Mesendoderm (in vitro differentiated cells): ENCODE measurements at places on chromosomes 2 and 18.
A peak's percentile ranks its signal among the peaks of the same experiment; 100 is the strongest.

DNA sequence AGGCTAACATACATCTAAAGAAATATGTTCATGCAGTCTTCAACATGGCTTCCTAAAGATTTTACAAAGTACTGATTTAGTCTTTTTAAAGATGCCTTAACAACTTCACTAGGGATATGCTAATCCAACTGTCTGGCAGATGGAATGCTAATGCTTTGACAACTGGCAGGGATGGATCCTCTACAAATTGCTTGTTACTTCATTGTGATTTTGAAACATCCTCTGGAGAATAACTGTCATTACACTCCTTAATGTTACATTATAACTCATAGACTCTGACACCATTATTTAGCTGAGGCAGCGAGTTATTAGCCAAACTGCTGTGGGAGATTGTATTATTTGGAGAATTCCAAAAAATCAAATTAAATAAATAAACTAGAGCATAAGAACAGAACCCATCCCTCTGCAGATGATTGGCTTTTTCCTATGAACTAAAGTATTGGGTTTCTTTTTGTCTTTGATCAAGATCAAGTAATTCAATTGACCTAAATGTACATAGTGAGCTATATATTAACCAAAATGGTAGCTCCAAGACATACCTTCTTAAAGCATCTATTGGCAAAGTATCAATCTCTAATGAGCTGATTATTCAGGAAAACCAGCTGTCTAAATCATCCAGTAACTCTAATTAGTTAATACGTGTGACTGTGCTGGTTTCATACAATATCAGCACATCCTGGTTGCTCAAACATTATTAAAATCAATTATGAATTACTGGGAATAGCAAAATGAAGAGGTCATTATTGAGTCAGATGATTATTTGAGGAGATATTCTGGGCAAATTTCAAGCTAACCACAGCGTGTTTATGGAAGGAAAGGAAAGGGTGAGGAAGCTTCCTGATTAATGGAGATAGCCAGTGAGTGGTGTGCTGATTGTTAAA is 321.3 kb upstream of the TFPI start:
- H3K4me3 ChIP-seq, result no peak overlapping the region
- H3K27ac ChIP-seq, result no peak overlapping the region
- H3K36me3 ChIP-seq, result no peaks in the 10 kb centered on the region
- DNase-seq, result peak; percentile 22
- H3K27me3 ChIP-seq, result no peaks in the 10 kb centered on the region

DNA sequence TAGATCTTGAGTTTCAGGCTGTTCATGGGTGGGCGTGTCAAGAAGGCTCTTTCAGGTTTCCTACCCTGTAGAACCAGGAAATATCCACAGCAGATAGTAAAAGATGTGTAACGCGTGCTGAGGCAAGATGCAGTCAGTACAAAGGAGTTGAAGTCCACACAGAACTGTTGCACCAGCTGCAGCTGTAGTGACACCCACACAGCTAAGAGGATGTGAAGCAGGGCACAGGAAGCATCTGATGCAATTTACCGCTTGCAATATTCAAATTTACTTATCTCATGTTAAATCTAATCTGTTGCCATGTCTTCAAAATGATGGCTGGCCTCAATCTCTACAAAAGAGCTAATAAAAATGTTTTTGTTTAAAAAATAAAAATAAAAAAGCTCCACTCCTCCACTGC is 132.8 kb downstream of the ARHGAP15 start:
- H3K27ac ChIP-seq, result no peak overlapping the region
- no peak overlapping the region for H3K4me3 ChIP-seq
- DNase-seq, result peak; percentile 16
- no peaks in the 10 kb centered on the region for H3K27me3 ChIP-seq
- H3K36me3 ChIP-seq, result no peaks in the 10 kb centered on the region

DNA sequence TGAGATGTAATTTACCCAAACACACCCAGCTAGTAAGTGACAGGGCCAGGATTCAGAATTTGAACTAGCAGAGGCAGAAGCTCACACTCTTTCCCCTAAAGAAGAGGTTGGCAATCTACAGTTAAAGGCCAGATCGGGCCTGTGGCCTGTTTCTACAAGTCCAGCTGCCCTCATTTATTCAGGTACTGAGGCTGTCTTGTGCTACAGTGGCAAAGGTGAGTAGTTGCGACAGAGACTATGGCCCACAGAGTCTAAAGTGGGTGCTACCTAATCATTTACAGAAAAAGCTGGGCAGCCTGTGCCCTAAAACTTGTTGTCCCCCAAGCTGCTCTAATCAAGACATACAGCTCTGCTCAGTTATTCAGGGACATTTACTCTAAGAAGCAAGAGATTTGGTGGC is 86.8 kb downstream of the RTN4 start:
- H3K27ac ChIP-seq, result no peak overlapping the region
- no peak overlapping the region for H3K4me3 ChIP-seq
- H3K36me3 ChIP-seq, result no peaks in the 10 kb centered on the region
- no peaks in the 10 kb centered on the region for H3K27me3 ChIP-seq
- peaks cover 10% of the 10 kb centered on the region for H3K4me1 ChIP-seq
- no peak for DNase-seq

GRCh38 chr2:160042054-160042453 is 20.4 kb downstream of the PLA2R1 start:
- no peak overlapping the region for H3K27ac ChIP-seq
- no peak overlapping the region for H3K4me3 ChIP-seq
- H3K36me3 ChIP-seq, result no peaks in the 10 kb centered on the region
- DNase-seq, result no peak
- H3K27me3 ChIP-seq, result no peaks in the 10 kb centered on the region
- H3K4me1 ChIP-seq, result no peaks in the 10 kb centered on the region

DNA sequence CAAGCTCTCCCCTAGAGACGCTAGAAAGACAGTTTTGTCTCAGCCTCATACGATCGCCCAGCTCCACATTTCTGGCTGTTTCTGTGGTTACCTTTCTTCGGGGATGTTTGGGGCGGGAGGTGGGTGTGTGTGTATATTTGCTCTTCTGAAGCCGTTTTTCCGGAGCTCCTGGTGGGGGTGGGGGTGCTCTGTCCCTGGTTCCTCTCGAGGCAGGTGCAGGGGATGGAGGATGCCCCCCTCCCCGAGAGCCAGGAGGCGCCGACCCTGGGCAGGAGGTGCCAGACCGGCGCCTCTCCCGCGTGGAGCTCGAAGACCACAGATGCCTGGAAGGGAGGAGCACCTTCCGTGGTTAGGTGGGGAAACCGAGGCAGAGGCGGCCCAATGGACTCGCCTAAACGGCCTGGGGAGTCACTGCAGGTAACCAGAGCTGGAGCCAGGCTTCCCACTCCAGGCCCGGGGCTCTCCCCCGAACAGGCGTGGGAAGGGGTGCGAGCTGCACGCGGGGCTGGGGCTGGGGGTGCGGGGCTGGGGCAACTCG is 694 bp upstream of the HPCAL1 start:
- H3K4me1 ChIP-seq, result peaks cover 3% of the 10 kb centered on the region
- peak overlapping the region; percentile 5 for H3K27ac ChIP-seq
- DNase-seq, result no peak
- H3K4me3 ChIP-seq, result no peak overlapping the region
- H3K27me3 ChIP-seq, result peaks cover 21% of the 10 kb centered on the region
- no peaks in the 10 kb centered on the region for H3K36me3 ChIP-seq

- H3K27me3 ChIP-seq, result no peaks in the 10 kb centered on the region
- H3K4me1 ChIP-seq, result no peaks in the 10 kb centered on the region
- H3K36me3 ChIP-seq, result no peaks in the 10 kb centered on the region
- no peak within 1 kb of the TSS for H3K4me3 ChIP-seq
- DNase-seq, result peak; percentile 60
- no peak within 1 kb of the TSS for H3K27ac ChIP-seq
Measured at GRCh38 chr18:26133652-26134051, at the start of gene PSMA8. TSS of gene PSMA8 (plus strand) at chr18:26133869. CDS start at chr18:26133966, 97 bp downstream.

GRCh38 chr18:63073481-63073880 is 246.1 kb downstream of the BCL2 start:
- H3K36me3 ChIP-seq, result no peaks in the 10 kb centered on the region
- no peak overlapping the region for H3K27ac ChIP-seq
- no peaks in the 10 kb centered on the region for H3K4me1 ChIP-seq
- H3K4me3 ChIP-seq, result no peak overlapping the region
- no peaks in the 10 kb centered on the region for H3K27me3 ChIP-seq

- H3K4me3 ChIP-seq, result no peak overlapping the region
- no peaks in the 10 kb centered on the region for H3K36me3 ChIP-seq
- DNase-seq, result no peak
- H3K4me1 ChIP-seq, result no peaks in the 10 kb centered on the region
- H3K27me3 ChIP-seq, result no peaks in the 10 kb centered on the region
Measured at GRCh38 chr2:30488012-30488659, 41.1 kb downstream of the LCLAT1 start.

DNA sequence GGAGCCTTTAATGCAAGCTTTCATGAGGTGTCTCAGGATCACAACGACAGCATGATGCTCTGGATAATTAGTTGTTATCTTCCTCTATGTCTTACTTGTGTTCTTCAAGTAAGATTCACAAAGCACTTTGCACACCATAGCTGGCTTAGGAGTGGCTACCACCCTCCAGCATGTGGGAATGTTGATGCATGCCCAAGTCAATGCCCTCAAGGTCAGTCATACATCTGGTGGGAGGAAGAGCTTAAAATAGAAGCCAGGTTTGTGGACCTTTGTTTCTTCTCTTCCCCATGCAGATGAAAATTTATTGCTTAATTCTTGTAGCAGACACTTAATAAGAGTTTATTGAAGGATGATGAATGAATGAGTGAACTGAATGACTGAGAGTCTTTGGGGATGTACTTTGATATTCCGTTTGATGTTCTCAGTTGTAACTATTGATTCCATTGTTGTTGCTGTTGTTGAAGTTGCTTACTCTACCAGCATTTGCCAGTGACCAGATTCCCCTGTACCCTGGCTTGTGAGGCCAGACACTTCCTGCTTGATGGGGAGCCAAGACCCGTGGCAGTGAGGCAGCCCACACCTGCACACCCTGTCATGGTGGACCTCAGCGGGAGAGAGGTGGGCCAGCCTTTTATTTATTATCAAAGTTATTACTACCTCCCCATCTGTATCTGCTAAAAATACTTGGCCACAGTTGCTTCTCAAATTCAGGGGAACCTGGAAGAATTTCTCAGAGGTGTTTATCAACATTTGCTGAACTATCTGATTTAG is 137.8 kb downstream of the LAMA3 start:
- H3K4me3 ChIP-seq, result no peak overlapping the region
- no peaks in the 10 kb centered on the region for H3K36me3 ChIP-seq

DNA sequence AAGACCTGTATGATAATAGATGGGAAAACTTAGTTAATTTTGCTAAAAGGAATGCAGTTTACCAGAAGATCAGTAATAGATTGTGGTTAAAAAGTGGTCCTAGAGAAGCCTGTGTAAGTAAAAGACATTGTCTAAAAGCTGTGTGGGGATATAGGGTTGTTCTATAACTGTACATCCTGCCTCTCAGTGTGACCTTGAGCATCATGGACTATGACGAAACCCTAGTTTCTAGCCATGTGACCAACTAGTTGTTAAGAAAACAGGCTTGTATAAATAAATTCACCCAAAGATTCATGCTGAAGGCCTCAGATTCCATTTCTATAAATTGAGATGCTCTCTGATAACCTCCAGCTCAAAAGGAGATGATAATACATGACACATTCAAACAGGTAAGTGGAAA is 160.7 kb downstream of the IKZF2 start:
- H3K27ac ChIP-seq, result no peak overlapping the region
- H3K36me3 ChIP-seq, result no peaks in the 10 kb centered on the region
- DNase-seq, result no peak
- no peaks in the 10 kb centered on the region for H3K27me3 ChIP-seq

DNA sequence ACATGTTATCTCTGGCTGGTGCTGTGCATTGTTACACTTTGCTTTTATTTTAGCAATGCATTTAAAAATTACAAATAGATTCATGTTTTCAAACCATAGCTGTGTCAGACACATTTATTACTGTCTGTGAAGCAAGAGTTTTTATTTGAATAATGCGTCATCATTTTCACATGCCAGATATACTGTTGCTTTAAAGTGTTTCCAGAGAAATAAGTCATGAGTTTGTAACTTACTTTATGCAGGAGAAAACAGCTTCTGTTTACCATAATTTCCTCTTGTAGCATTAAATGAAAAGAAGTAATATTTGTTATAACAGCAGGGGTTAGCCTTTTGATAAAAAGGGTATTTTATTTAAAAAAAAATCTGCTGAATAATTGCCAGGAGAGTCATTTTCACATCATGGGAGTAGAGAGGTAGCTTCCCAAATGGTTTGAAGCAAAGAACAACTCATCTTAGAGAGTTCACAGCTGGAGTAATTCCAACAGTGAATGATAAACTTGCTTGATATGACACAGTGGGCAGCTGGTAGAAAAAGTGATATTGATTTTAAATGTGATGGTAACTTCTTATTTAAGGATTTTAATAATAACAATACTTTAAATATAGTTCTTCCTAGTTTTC is 1274.5 kb upstream of the CRIM1 start:
- H3K27me3 ChIP-seq, result no peaks in the 10 kb centered on the region
- no peaks in the 10 kb centered on the region for H3K36me3 ChIP-seq
- H3K4me1 ChIP-seq, result no peaks in the 10 kb centered on the region
- H3K27ac ChIP-seq, result no peak overlapping the region

DNA sequence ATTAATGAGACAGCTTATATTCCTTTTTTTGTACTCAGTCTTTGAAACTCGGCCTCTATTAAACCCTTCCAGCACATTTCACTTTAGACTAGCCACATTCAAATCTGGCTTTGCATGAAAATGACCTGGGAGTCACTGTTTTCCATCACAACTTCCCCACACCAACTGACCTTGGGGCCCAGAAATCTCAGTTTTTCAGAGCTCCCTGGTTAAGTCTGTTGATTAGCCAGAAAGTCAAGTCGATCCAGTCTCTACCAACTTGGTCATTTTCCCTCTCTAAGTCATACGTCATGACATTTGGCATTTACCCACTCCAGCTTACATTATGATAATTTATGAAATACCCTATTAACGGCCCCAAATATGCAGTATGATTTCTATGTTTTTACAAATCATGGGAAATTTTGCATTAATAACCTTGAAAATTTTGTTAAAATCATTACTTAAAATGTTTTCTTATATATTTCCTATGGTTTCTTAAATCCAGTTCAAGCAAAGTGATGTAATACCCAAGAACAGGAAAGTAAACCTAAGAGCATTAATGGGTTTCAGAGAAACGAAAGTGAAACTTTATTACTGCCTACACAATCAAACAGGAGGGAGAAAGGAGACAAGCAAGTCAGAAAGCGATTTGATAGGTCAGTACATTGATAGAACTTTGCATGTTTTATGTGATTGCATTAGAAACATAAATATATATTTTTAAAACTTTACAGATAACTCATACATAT is 77.1 kb downstream of the SPATS2L start:
- no peak for DNase-seq
- H3K4me3 ChIP-seq, result no peak overlapping the region
- H3K27me3 ChIP-seq, result no peaks in the 10 kb centered on the region
- H3K36me3 ChIP-seq, result no peaks in the 10 kb centered on the region
- H3K4me1 ChIP-seq, result peaks cover 20% of the 10 kb centered on the region
- no peak overlapping the region for H3K27ac ChIP-seq

DNA sequence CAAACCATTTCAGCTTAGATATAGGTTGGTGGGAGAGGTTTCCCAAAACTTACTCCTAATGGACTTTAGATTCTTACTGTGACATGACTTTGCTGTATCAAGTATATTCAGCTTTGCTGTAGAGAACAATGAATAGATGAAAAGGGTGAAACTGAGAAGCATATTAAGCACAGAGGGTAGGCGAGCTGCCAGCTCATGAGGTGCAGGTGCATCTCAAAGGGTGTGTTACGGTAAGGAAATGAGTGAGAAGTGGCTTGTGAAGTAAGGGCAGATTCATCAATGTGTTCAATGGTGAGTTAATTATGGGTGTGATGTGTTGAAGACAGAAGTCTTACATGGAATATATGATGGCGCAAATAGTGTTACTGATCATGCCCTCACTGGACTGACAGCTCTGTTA is 49.3 kb downstream of the CD8B2 start:
- no peak for DNase-seq
- no peak overlapping the region for H3K4me3 ChIP-seq
- no peak overlapping the region for H3K27ac ChIP-seq
- H3K27me3 ChIP-seq, result no peaks in the 10 kb centered on the region
